ENCODE measurements at places on chromosomes 7 and 10.

DNA sequence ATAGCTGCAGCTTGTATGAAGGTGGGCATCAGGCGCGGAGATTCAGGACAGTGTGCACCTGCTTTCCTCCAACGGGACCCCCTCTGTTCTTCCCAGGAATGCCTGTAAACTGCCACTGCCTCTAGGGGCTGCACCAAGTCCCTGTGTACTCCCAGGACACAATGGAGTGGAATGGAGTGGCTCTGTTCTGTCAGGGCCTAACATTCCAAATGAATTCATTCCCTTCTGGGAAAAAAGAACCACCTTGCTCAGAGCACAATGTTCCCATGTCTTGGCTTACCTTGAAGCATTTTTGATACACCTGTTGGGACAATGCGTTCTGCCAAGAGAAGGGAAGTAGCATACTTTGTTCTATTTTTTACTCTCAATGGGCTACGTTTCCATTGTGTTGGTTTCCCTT is 339.4 kb downstream of the FRMD4A start:
- no peak for DNase-seq

GRCh38 chr7:55569269-55569663 is 3.0 kb downstream of the VOPP1 start:
- no peak for DNase-seq

DNA sequence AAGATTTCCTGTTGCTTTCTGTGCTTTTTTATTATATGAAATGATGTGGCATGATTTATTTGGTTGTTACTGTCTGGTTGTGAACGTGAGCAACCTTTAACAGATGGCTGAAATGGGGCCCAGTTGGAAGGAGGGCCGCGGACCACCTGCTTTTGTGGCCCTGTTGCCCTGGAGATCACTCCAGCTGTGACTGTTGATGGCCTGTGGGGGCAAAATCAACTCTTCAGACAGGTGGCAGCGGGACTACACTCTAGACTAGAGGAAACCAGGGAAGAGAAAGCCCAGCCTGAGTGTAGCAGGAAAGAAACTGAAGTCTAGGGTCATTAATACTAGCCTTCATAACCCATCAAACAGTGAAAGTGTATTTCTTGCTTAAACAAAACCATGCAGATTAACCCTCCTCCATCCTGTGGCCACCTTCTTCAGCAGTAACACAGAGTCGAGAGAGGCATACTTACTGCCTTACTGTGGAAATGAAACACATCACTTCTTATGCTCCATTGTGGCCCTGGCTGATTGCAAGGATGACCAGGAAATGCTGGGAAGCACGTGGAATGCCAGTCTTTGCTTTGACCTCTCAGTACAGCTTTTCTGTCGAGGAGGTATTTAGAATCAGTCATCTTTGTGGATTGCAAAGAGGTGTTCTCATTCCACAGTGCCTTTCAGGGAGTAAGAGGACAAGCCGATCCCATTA is 80.5 kb downstream of the CCNY start:
- DNase-seq, result no peak

DNA sequence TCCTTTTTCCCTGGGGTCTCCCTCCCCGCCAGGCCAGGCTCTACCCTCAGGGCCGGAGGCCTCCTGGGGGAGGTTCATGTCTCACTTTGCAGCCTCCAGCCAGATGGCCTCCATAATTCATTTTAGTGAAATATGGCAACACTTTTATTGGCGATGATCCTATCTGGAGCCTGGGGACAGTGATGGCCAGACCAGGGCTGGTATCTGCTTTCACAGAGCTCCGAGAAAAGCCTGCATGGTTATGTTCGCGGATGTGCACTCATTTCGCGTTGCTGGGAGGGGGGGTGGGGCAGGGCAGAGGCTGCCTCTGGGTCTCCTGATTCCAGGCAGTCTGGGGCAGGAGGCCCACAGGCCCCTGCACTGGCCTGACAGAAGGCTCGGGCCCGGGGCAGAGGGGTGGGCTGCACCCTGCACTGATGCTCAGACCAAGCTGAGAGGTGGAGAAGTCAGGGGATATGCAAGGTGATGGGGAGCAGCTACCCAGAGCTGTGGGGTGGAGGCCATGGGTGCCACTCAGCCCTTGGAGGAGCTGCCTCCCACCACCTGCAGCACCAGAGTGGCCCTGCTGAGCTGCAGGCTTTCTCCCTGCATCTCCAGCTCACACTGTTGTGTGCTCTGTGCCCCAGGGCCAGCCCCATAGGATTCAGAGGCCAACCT is 85.3 kb upstream of the RET start:
- DNase-seq, result no peak

DNA sequence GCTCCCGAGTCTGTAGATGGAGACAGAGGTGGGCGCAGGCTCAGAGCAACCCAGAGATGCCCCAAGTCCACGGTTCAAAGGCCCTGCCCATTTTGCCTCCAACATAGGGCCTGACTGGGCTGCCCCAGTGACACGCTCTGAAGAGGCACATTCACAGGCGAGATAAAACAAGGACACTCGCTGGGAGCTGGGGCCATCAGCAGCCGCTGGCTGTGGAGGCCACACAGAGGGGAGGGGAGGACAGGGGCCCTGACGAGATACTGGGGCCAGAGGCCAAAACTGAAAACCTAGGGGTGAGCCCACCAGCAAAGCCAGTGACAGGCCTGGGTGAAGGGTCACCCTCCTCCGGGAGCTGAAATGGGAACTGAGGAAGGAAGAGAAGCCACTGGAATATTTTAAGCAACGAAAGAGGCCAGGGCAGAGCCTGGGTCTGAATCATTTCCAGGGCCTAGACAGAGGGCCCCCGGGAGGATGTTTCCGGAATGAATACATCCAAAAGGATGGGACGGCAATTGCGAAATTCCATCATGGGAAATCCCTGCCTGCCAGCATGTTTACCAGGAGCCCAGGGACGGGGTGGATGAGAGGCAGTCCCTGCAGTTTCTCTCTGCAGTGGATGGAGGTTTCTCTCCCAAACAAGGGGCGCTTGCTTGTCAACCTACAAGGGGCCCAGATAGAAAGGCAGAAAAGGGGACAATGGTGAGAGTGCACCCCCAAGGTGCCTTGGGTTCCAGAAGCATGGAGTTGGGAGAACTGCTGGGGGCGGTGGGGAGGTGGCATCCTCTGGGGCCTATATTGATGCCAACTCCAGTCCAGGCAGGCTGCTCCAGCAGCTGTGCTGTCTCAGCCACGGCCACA is 29.0 kb upstream of the HSPA12A start:
- DNase-seq, result no peak

GRCh38 chr10:71176661-71177060 is 35.7 kb upstream of the UNC5B start:
- no peak for DNase-seq

GRCh38 chr10:1464881-1465417 is 272.4 kb downstream of the ADARB2 start:
- DNase-seq, result no peak

- DNase-seq, result no peak
Measured at GRCh38 chr7:29318853-29319718, 124.5 kb downstream of the CHN2 start.

- no peak for DNase-seq
Measured at GRCh38 chr10:47139121-47139520, 160.9 kb upstream of the GDF10 start.

DNA sequence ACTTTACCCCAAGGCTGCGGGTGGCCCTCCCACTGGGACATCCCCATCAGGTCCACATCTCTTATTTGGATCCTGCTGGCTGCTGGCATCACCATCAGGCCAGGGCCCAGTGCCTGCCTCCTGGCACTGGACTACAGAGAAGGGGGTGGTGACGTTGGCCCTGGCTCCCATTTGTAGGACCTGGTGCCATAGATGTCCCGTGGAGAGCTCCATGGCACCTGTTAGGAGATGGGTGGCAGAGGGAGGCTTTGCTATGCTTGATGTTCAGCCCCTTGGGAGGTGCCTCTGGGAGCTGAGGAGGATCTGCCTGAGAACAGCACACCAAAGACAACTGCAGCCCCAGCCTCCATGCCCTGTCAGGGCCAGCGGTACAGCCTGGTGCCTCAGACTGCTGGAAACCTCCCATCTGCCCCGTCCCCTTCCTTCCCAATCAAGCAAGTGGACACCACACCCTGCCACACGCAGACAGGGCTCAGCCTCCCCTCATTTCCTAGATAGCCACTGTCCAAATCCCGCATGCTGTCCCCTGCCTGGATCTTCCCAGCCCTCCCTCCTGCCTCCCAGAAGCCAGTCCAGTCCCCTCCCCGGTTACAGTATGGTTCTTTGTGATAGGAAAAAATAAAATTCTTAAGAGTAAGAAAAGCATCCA is 230.0 kb upstream of the GRB10 start:
- no peak for DNase-seq

DNA sequence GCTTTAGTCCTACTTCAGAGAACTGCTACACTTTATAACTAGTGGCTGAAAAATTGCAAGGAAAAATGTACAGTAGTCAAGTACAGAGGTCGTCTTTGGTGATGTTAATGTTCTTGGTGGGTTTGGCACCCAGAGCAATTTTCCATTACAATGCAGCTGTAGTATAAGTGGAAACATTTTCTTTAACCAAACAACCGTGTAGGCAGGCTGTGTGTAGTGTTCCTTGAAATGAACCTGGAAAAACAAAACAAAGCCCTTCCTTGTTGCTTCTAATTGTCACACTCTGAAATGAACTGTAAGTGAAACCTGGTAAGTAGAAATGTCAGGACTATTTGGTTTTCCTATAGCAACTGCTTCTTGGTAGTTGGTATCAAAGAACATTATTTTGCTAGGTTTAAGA is 256.9 kb downstream of the MDFIC start:
- DNase-seq, result no peak

GRCh38 chr7:29723599-29723998 is 82.7 kb upstream of the WIPF3 start:
- DNase-seq, result no peak

DNA sequence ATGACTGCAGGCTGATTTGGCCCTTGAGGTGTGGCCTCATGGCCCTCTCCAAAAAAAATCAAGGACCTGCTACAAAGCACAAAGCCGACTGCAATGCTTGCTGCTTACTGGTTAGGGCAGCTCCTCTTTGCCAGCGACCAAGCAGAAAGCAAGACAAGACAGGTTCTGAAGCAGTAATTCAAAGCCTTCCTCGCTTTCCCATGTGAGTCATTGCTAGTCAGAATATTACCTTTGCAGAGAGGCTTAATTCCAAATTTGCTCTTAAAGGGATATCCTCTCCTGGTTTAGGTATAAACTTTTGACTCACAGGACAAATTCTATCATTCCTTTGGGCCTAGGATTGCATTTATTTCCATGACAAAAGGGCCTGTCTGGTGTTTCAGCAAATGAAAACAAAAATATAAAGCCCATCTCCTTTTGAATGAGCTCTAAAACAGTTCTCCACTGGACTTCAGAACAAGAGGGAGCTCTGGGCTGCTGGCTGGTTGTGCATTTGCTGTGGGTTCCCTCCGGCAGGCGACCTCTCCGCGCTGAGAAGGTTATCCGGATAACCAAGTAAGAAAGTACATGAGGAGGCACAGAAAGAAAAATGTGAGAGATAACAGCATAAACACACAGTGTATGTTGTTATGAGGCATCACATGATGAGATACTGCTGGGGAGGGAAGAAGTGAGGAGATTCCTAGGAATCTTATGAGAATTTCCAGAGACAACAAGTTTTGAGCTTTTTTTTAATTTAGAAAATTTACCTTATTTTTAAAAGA is 90.8 kb downstream of the EGFR start:
- no peak for DNase-seq

GRCh38 chr10:128614802-128615553 is 488.8 kb upstream of the MKI67 start:
- no peak for DNase-seq

DNA sequence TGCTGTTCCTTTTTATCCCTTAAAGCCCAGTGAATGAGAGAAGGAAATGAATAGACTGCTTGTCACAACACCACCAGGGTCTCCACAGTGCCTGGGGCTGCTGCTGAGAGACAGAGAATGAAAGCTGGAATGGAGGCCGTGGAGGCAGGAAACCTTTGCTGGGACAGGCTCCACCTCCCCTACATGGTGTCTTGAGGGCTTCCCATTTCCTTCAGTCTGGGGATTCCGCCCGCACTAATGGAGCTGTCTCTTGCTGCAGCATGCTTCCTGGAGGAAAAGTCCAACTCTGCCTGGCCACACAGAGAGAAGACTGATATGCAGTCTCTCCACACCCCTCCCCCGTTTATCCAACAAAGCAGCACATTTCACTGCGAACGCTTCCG is 54.5 kb downstream of the LRRC4 start:
- DNase-seq, result no peak

- no peak for DNase-seq
Measured at GRCh38 chr7:127404286-127405072, 12.0 kb upstream of the ZNF800 start.

DNA sequence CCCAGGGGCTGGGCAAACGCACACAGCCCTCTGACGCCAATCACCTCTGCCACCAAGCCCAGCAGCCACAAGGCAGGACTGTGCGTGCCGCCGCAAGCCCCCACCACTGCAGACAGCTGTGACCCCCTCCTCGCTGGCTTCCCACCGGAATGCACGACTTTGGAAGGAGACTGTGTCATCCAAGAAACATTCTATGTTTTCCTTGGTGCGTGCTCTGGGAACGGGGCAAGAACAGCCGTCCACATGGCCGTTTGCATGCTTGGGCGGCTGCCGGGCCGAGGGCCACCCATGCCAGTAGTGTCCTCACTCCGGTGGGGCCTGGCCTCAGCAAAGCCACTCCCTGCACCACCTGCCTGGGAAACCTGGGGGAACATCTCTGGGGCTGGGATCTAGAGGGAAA is 17.6 kb upstream of the ELN start:
- no peak for DNase-seq
